Left renal pelvis (tissue), 4 donors: ENCODE measurements at places on chromosomes 6 and 20. TPM values are rescaled to one million over a fixed set of nuclear protein-coding genes. Genes with fewer than 3 reads are reported as not detected.
A peak's percentile ranks its signal among the peaks of the same experiment; 100 is the strongest.

GRCh38 chr20:24630486-24631172, 161.2 kb downstream of the SYNDIG1 start:
- no peak for DNase-seq

DNA sequence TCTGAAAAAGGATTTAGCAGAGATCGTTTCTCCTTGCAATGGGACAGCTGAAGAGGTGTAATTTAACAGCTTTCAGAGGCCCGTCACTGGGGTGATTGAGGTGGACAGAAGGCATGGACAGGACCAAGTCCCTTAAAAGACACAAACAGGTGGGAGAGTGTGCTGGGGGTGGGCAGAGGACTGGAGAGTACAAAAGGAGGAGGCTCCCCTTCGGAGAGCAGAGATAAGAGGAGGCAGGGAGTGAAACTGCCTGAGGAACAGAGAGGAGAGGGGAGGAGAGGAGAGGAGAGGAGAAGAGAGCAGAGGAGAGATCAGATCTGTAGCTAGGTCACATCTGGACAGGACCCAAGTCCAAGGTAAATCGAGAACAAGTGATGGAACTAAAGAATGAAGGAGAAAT, 48.6 kb upstream of the PKHD1 start:
- no peak for DNase-seq

DNA sequence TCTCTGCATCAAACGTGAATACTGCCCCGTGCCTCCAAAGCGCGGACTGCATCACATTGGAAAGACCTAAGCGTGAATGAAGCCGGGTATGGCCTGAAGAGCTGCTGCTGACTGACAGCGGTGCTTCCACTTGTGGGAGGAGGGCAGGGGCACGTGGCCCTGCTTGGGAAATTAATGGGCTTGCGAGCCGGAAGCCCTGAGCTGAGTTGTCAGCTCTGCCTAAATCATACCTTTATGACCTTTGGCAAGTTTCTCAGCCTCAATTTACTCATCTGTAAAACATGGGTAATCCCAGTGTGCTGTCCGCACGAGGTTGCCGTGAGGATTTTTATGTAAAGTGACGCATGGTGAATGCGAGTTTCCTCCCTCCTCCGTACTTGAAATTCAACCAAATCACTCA, 67.0 kb upstream of the FOXQ1 start:
- DNase-seq: peak; percentile 14

DNA sequence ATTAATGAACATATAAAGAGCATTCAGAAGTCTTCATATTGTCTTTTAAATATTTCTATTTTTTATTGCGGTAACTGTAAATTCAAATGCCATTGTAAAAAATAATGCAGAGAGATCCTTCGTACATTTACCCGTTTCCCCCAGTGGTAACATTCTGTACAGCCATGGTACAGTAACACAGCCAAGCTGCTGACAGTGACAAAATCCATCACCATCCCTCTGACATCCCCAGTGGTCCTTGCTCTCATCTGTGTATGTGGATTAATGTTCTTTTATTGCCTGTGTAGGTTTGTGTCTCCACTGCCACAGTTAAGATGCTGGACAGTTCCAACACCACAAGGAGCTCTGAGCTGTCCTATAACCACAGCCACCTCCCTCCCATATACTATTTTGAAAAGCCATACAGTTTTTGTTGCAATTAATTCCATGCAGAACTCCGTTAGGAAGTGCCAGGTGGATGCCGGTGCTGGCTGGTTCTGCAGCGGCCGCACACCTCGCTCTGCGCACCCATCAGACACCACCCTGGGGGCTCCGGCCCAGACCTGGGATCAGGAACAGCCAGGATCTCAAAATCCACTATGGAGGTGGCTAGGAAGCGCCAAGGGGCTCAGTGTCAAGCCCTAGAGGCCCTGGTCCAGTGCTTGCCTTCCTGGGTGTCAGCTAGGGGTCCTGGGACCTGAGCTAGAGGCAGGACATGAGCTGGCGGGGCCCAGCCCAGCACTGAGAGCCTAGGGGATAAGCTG, 93.1 kb upstream of the PMEPA1 start:
- no peak for DNase-seq

DNA sequence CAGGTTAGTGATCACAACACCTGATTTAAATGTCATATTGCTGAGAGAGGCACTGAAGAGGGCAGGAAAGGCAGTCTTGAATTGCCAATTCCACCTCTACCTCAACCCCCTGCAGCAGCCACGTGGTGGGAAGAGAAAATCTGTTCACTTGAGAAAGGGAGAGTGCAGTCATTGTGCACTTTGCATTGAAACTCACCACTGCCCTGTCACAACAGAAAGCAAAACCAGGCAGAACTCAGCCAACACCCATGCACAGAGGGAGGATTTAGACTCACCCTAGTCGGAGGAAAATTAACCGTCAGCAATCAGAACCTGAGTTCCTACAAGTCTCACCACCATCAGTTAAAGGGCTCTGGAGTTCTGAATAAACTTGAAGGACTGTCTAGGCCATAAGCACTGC, 1040.2 kb downstream of the HACE1 start:
- DNase-seq: no peak

RCAN2 gene
- polyA plus RNA-seq: 7.8 TPM

- no peak for DNase-seq
Measured at GRCh38 chr20:31560746-31561598, 44.1 kb upstream of the ID1 start.
